ENCODE measurements at places on chromosomes 3 and 15.
A peak's percentile ranks its signal among the peaks of the same experiment; 100 is the strongest.

DNA sequence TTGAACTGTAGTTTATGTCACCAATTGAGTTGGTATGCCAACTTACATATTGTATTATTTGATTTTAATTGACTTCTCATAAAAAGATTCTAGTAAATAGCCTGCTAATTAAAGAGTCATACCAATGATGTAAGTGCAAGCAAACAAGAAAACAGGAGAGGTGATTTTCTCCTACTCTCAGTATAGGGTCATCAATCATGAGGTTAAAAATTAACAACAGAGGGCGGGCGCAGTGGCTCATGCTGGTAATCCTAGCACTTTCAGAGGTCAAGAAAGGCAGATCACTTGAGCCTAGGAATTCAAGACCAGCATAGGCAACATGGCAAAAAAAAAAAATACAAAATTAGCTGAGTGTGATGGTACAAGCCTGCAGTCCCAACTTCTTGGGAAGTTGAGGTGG, 108.7 kb downstream of the MYO9A start:
- DNase-seq, result no peak

GRCh38 chr3:1288805-1289494, 196.1 kb downstream of the CNTN6 start:
- no peak for DNase-seq

GRCh38 chr15:68812597-68813431, 7.9 kb downstream of the ANP32A start:
- peak; percentile 10 for DNase-seq

DNA sequence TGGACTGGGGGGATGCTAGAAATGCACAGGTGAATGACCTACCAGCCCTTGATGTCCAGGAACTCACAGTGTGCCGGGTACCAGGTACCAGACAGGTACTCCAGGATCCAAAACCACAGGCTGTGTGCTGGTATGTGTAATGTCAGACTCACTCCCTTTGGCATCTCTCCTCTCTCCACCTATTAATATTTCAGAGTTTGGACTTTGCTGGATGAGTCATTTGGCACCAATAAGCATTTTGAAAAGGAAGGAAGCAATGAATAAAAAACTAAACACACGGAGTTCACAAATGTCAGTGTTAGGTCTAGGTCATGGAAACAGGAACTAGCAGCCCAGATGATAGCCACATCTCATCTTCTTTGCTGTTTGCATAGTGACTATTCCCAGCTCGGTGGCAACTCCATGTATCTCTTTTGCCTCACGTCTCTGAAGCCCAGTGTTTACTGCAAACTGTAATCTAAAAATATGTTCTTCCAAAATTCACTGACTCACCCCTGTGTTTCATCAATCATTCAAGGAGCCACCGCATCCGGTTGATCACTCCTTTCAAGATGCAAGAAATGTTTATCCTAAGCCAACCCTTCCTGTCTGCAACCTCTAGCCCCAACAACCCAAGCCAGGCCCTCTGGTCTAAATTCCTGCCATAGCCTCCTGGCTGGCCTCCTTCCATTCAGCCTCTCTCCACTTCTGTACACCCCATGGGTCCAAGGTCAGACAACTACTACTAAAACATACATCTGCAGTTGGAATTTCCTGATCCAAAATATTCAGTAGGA, 8.4 kb downstream of the ITGB5 start:
- no peak for DNase-seq

- peak; percentile 20 for DNase-seq
These were observed 8.7 kb upstream of the VIPR1 start for GRCh38 chr3:42493798-42494151.

GRCh38 chr3:105836533-105836932, 32.3 kb downstream of the CBLB start:
- no peak for DNase-seq

DNA sequence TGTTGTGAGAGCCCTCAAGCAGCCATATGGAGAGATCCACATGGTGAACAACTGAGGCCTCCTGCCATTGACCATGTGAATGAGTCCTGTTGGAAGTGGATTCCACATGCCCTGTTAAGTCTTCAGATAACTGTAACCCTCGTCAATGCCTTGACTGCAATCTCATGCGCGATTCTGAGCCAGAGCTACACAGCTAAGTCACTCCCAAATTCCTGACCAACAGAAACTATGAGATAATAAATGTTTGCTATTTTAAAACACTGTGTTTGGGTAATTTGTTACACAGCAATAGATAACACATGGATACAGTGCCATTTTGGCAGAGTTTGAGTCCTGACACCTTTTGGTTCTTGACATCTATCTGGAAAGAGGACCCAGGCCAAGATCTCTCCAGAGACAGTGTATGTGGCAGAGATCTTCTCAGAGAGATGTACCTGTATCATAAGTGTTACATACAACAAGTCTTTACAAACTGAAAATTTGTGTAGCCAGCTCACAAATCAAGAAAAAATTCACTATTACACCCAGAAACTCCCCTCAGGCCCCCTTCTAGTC, 34.5 kb upstream of the BNC1 start:
- no peak for DNase-seq

Data from liver (tissue), 10 donors.